ENCODE measurements at places on chromosomes 1 and 21. TPM values are rescaled to one million over a fixed set of nuclear protein-coding genes. Genes with fewer than 3 reads are reported as not detected.

DNA sequence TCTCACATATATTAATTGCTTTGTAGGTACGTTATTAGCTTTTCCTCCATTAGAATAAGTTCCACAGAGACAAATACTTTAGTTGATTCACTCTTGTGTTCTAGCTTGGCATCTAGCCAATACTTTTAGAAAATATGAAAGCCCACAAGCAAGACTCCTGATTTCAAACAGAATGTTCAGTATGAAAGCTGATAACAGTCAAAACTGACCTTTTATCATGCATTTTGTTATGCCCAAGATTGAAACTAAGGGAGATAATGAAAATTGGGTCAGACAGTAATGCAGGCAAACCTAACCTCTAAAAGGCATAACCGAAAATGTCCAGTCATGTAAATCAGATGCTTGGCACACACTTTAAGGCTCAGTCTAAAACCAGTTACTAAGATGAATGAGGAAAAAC, 61.7 kb downstream of the ERICH3 start:
- H3K4me3 ChIP-seq: no peak overlapping the region
- no peaks in the 10 kb centered on the region for H3K36me3 ChIP-seq
- H3K4me1 ChIP-seq: no peaks in the 10 kb centered on the region
- H3K27ac ChIP-seq: no peak overlapping the region
- H3K27me3 ChIP-seq: no peaks in the 10 kb centered on the region

DNA sequence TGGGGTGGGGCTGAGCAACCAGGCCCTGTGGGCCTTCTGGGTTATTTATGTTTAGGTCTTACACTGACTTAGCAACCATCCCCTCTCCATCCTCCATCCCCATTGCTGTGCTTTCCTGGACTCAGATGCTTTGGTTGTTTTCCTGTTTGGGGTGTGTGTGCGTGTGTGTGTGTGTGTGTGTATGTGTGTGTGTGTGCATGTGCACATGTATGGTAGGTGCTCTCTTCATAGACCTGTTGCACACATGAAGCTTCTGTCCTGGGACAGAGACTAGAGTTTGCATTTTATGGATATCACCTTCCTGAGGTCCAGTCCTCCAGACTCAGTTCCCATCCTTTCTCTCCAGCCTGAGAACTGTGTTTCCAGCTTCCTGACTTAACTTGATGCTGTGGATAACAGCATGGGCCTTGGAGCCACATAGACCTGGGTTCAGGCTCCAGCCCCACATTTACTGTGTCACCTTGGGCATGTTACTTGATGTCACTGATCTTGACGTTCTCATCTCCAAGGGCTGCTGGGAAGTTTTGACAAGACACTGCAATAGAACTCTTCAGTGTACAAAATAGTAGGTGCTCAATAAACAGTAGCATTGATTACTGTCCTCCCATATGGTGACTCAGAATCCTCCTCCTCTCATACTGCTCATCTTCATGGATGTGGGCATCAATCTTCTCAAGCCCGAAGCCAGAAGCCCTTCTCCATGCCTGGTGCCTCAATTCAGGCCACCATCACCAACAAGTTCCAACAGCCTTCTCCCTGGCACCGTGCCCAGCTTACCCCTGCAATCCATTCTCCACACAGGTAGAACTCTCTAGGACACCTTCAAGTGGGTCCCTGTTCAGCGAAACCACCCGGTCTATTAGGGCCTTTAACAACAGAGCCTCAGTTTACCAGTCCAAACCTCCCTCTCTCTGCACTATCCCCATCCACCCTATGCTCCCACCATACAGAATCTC, 181.8 kb upstream of the EDN2 start:
- no peaks in the 10 kb centered on the region for H3K27me3 ChIP-seq
- H3K4me3 ChIP-seq: no peak overlapping the region
- no peaks in the 10 kb centered on the region for H3K36me3 ChIP-seq
- DNase-seq: no peak
- H3K4me1 ChIP-seq: peaks cover 9% of the 10 kb centered on the region

DNA sequence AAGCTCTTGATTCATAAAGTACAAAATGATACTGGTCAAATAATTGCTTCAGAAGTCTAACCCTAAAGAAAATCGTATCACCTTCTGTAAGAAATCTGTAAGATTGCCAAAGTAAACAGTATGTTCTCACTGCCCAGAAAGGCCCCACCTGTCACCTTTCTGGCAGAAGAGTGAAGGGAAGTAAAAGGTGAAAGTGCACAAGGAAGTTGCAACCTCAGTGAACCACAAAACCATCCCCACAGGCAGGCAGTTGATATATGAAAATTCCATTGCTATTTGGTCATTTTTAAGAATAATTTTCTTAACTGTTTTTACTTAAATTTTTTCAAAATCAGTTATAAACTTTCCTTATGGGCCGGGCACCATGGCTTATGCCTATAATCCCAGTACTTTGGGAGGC, 48.5 kb upstream of the FBXO28 start:
- no peak overlapping the region for H3K4me3 ChIP-seq
- H3K36me3 ChIP-seq: no peaks in the 10 kb centered on the region
- no peak for DNase-seq
- H3K4me1 ChIP-seq: no peaks in the 10 kb centered on the region
- no peaks in the 10 kb centered on the region for H3K27me3 ChIP-seq

- H3K27me3 ChIP-seq: no peaks in the 10 kb centered on the region
- no peaks in the 10 kb centered on the region for H3K4me1 ChIP-seq
These were observed 3.1 kb downstream of the CD52 start for GRCh38 chr1:26320896-26321295.

DNA sequence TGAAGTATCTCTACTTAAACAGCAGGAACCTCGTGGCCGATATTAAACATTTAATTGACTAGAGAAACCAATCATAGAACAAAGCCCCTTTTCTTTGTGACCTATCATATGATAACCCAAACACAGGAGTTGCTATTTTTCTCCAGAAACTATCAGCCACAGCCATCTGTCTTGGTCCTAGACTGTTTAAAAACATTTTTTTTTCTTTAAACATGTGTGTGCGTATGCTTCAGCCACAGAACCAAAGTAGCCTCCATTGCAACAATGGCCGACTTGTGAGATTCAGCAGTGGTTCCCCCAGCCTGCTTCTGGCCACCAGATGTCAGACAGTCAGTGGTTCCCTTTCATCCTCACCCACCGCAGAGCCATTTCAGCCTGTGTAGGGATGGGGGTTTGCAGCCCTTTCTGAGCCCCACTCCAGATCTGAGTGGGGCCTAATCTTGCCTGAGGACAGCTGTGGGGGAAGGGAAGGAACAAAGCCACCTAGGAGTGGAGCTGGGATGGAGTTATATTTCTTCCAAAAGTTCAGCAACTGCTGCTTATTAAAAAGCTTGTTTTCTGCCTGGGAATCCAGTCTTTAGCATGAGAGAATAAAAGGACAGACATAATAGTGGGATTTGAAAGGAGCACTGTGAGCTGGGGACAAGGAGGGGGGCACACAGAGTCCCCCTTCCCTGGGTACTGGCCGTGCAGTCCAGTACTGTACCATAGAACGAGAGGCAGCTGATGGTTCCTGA, 11.7 kb upstream of the IGSF3 start:
- no peak overlapping the region for H3K27ac ChIP-seq
- DNase-seq: no peak
- H3K4me1 ChIP-seq: no peaks in the 10 kb centered on the region
- H3K4me3 ChIP-seq: no peak overlapping the region

- H3K4me3 ChIP-seq: no peak overlapping the region
- no peak overlapping the region for H3K27ac ChIP-seq
- H3K36me3 ChIP-seq: no peaks in the 10 kb centered on the region
- no peaks in the 10 kb centered on the region for H3K4me1 ChIP-seq
- H3K27me3 ChIP-seq: no peaks in the 10 kb centered on the region
These were observed 22.1 kb downstream of the RGS8 start for GRCh38 chr1:182662121-182662890.

GRCh38 chr1:210751911-210752310, 382.0 kb downstream of the KCNH1 start:
- no peak overlapping the region for H3K27ac ChIP-seq
- no peak for DNase-seq
- no peak overlapping the region for H3K4me3 ChIP-seq
- H3K27me3 ChIP-seq: no peaks in the 10 kb centered on the region
- H3K36me3 ChIP-seq: no peaks in the 10 kb centered on the region
- no peaks in the 10 kb centered on the region for H3K4me1 ChIP-seq

DNA sequence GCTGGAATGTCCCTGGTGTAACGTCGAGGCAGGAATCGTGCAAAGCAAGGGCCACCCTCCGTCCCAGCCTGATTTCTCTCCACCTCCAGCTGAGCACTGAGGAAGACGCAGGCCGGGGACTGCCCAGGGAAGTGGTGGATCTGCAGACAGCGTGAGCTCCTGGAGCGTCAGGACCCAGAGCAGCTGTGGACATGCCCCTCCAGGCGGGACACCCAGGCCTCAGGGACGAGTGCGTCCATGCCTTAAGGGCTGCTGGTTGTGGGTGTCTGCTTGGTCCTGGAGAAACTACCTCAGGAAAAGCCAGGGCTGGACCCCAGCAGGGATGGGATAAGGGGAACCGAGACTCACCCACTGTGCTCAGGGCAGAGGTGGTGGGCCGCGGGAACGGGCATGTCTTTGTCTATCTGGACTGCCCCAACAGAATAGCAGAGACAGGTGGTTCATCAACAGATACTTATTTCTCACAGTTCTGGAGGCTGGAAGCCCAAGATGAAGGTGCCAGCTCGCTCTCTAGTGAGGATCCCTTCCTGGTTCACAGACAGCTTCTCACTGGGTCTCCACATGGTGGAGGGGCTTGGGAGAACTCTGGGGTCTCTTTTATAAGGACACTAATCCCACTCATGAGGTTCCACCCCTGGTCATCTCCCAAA, 5.8 kb upstream of the MMEL1 start:
- no peak overlapping the region for H3K27ac ChIP-seq
- peaks cover 13% of the 10 kb centered on the region for H3K4me1 ChIP-seq
- no peak for DNase-seq
- H3K27me3 ChIP-seq: no peaks in the 10 kb centered on the region

GRCh38 chr1:71502006-71502405, 421.2 kb upstream of the ZRANB2 start:
- no peaks in the 10 kb centered on the region for H3K36me3 ChIP-seq
- H3K4me1 ChIP-seq: no peaks in the 10 kb centered on the region
- no peaks in the 10 kb centered on the region for H3K27me3 ChIP-seq

GRCh38 chr21:44712203-44713028, 1.0 kb upstream of the TSPEAR start:
- H3K27me3 ChIP-seq: no peaks in the 10 kb centered on the region
- H3K27ac ChIP-seq: no peak overlapping the region
- no peaks in the 10 kb centered on the region for H3K4me1 ChIP-seq
- H3K4me3 ChIP-seq: no peak overlapping the region
- no peaks in the 10 kb centered on the region for H3K36me3 ChIP-seq

HAO2 gene
- not detected for polyA plus RNA-seq

Measured in ovary (tissue), 10 donors.